ENCODE measurements at places on chromosomes 13 and 19.

- no peak for DNase-seq
Measured at GRCh38 chr13:107713314-107713713, 502.0 kb downstream of the LIG4 start.

GRCh38 chr13:61286148-61286745, 129.4 kb downstream of the PCDH20 start:
- no peak for DNase-seq

- no peak for DNase-seq
Measured at GRCh38 chr19:48484931-48485612, 15.9 kb downstream of the CYTH2 start.

- no peak for DNase-seq
Measured at GRCh38 chr19:48381178-48381950, 10.0 kb downstream of the KDELR1 start.

GRCh38 chr19:18007044-18007916, 690 bp upstream of the ARRDC2 start:
- DNase-seq, result peak; percentile 83

DNA sequence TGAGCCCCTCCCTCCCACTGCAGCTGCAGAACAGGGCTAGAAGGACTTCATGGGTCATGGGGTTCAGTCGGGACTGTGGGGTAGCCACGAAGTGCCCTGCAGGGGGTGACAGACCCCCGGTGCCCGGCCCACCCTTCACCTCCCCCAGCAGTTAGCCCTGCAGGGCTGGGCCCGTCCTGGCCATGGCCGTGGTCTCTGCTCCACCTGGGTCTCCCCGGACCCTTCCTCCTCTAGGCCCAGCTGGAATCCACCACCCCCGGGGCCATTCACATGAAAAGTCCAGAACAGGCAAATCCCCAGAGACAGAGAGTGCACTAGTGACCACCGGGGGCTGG, 17.3 kb downstream of the MKNK2 start:
- DNase-seq, result no peak

DNA sequence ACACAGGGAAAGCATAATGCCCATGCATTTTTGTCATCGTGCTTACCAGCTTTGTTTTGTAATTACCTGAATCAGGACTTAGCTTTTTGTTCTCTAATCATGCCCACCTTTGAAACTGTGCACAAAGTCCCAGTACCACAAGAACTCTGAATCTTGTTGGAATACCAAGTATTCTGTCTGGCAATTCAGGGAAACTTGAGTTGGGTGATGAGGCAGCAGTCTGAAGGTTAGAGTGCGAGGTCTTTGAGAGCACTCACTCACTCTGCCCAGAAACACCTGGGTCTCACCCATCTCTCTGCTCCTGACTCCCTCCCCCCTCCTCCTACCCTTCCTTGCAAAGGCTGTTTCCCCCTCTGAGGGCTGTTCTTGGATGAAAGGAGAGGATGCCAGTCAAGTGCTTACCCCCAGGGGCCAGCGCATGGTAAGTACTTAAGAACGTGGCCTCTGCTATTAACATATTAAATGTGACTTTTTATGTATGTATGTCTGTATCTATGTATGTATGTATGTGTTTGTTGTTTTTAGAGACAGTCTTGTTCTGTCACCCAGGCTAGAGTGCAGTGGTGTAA, 22.4 kb downstream of the SIPA1L3 start:
- DNase-seq, result no peak

GRCh38 chr13:99434258-99434788, 66.9 kb upstream of the TM9SF2 start:
- peak; percentile 94 for DNase-seq

GRCh38 chr19:2791876-2792275, 6.6 kb downstream of the THOP1 start:
- DNase-seq, result no peak

DNA sequence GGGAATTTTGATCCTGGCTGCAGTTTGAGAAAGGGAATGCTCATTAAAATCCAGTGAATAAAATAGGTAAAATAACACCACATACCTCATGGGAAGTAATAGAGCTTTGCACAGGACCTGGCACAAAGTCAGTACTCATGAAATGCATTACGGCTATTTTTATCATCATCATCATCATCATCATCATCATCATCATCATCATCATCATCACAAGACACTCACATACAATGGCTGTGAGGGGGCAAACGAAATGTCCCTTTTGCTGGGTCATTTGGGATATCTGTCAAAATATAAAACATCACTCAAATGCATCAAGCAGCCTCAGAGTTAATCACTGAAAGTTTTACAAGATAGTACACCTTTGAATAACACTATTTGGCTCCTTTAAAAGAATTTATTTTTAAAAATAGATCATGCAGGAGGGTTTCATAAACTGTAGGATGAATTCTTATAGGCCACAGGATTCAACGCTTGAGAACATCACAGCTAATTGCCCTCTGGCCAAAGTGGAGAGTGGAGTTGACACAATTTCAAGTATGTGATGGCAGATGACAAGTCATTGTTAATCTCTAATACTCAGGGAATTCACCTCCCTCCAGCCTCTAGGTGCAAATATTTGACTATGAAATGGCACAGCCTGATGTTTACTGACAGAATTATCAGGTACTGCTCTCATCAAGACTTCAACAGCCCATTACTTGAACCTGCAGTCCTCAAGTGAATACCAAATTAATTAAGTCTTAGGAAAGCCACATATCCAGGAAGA, 14.2 kb upstream of the ZNF599 start:
- DNase-seq, result no peak

GRCh38 chr19:40396886-40397567, 7.0 kb upstream of the HIPK4 start:
- DNase-seq, result no peak

- DNase-seq, result peak; percentile 71
Measured at GRCh38 chr13:41004875-41005693, 14.0 kb downstream of the ELF1 start.

DNA sequence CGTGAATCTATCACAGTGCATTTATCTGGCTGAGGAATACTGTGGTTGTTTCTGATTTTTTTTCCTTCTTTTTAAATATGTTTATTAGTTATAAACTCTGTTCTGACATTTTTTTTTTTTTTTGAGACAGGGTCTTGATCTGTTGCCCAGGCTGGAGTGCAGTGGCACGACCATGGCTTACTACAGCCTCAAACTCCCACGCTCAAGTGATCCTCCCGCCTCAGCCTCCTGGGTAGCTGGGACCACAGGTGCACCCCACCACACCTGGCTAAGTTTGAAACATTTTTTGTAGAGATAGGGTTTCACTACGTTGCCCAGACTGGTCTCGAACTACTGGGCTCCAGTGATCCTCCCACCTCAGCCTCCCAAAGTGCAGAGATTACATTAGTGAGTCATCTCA, 6.6 kb upstream of the NUMBL start:
- no peak for DNase-seq

GRCh38 chr13:67642657-67643056, 412.5 kb upstream of the PCDH9 start:
- no peak for DNase-seq

DNA sequence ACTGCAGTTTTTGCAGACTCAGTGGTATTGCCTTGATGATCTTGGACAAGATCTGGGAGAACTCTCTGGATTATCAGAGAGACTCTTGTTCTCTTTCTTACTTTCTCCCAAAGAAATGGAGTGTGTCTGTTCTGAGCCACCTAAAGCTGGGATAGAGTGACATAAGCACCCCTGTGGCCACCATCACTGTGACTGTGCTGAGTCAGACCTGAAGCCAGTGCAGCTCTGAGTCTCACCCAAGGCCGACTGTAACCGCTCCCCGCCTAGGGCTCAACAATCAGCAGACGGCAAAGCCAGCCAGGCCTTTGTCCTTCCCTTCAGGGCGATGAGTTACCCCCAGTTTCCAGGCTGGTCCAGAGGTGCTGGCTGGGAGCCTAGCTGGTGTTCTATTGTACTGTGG, 795.6 kb downstream of the UQCRFS1 start:
- no peak for DNase-seq

DNA sequence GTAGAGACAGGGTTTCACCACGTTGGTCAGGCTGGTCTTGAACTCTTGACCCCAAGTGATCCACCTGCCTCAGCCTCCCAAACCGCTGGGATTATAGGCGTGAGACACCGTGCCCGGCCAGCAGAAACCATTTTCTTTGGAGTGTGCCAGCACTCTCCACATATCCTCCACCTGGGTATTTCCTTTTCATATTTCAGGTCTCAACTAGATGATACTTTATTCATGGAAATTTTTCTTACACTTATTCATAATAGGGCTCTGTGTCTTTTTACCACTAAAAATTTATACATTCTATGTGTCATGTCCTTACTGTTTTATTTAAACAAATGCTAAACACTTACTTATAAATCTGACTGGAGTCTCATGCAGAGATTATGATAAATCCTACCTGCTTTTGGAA, 305.9 kb downstream of the PCDH20 start:
- DNase-seq, result no peak

DNA sequence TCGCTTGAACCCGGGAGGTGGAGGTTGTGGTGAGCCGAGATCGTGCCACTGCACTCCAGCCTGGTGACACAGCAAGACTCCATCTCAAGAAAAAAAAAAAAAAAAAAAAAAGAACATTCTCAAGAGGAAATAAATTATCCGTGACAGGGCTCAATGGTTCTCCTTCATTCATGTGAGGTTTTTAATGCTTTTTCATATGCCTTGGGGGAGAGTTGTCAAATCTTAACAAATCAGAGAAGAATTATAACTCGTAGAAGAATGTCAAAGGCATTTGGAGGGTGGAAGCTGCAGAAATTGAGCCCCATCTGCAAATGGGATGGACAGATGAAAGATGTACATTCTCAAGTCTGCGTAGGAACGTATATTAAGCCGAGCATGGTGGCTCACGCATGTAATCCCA, 34.9 kb upstream of the HOMER3 start:
- no peak for DNase-seq

- DNase-seq, result peak; percentile 76
Measured at GRCh38 chr19:45473682-45474605, 6.1 kb downstream of the FOSB start.

GRCh38 chr13:102902789-102903347, 57.0 kb downstream of the ERCC5 start:
- no peak for DNase-seq

GRCh38 chr13:113077953-113078901, 27.4 kb upstream of the F7 start:
- DNase-seq, result no peak

DNA sequence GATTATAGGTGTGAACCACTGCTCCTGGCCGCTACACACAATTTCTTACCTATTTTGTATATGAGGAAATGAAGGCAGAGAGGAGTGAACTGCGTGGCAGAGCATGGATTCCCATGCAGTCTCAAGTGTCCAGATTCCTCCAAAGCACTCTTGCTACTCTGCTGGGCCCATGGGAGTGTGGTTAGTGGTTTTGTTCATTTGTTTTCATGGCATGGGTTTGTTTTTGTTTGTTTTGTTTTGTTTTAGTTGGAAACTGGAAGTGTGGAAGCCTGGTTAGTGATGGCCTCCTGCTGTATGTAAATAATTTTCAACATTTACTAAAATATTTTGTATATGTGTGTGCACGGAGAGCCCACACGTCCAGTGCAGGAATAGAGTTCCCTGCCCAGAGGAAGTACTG, 61.3 kb upstream of the LRCH1 start:
- DNase-seq, result no peak

DNA sequence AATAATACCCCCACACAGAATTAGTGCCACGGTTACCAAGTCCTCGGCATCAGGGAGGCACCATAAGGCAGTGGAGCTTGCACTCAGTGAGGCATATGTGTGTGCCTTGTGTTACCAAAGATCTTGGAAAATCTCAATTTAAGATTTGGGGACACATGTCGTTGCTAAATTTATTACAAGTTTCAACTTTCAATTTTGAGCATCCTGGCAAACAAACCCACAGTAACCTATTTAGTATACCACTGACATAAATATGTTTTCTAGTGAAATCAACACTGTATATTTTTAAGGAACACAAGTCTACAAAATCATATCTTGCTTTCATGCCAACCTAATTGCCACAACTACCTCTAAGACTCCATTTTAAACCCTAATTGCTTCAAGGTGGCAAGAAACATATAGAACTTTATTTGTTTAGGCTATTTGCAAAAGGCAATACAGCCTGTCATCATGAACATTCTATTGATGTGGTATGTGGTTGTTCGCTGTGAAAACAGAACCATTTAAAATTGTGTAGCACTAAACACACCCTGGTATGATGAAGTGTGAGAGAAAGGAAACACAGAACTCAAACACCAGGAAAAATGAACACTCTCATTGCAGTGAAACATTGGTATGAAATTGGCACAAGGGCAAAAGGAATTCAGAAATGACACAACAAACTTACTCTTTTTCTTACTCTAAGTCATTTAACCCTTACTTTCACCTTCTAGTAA, 531.1 kb downstream of the IRS2 start:
- no peak for DNase-seq

GRCh38 chr19:57620673-57621348, 6.8 kb downstream of the ZNF134 start:
- DNase-seq, result no peak

All from CD4-positive, alpha-beta T cell treated with Interleukin-21 for 1 hour (primary cell).